ENCODE measurements at places on chromosomes 6 and 20.
A peak's percentile ranks its signal among the peaks of the same experiment; 100 is the strongest.

DNA sequence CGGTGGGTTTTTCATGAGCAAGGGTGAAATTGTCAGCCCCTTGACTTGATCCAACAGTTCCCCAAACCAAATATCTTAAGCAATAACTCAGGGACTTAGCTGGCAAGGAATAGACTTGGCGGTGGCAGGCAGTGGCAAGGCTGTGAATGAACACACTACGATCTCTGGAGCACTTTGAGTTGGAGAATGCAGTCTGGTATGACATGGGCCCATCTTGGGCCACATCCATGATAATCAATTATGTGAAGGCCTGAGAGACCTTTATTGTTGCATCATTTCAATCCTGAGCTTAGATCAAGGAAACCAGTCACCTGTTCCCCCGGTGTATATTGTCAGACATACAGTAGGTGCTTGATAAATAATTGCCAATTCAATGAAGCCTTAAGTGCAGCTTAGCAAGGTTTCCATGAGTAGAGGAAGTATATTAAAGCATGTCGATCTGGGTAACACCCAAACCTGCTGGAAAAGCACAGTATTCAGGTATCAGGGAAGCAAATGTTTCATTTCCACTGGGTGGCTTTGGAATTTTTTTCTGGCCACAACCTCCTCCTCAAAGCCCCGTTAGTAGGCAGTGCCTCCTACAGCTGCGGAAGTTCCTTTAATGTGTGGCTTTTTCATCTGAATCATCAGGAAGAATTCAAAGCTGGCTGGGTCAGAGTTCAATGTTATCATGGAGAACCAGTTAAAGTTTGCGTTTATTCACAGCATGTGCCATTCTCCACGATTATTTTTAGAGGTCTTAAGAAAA lies 10.2 kb downstream of the CASS4 start:
- no peak for DNase-seq

DNA sequence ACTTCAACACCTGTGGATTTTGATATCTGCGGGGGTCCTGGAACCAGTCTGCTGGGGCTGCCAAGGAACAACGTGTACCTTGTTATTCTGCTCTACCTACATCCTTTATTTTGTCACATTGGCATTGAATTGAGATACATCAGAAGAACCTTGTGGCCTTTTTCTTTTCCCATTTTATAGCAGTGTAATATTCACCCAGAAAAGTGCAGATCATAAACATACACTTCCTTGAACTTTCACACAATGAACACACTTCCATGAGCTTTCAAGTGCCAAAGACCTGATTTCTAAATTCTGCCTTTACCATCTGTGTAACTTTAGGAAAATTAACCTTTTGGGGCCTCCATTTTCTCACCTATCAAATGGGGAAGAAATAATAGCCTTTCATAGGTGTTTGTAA lies 29.9 kb upstream of the RREB1 start:
- no peak for DNase-seq

GRCh38 chr6:139429580-139430145 lies 55.2 kb upstream of the CITED2 start:
- DNase-seq = no peak

GRCh38 chr20:1906361-1907051 lies 11.3 kb downstream of the SIRPA start:
- no peak for DNase-seq

GRCh38 chr6:19719691-19720128 lies 117.5 kb upstream of the ID4 start:
- no peak for DNase-seq

- no peak for DNase-seq
These were observed 1.3 kb upstream of the MYBL2 start for GRCh38 chr20:43665466-43666176.

DNA sequence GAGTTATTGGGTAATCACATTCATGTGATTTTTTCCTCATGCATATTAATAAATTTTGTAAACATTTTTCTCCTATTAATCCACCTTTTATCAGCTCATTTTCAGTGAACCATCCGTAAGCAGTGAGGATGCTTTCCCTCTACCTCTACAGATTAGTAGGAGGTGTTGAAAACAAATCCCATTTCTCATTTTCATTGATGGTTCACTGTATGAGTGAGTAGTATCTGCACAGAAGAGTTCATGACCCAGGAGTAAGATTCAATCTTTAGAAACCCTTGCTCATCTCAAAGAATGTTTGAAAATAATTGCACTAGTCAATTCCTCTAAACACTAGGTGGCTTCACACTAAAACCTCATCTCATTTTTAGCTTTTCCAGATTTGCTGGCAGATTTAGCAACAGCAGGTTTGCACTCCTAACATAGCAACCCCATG lies 440.0 kb downstream of the HAO1 start:
- DNase-seq = no peak

GRCh38 chr6:158519761-158520160 lies 40.1 kb upstream of the TMEM181 start:
- no peak for DNase-seq

- DNase-seq = no peak
These were observed 218.1 kb upstream of the MCHR2 start for GRCh38 chr6:100212131-100212530.

DNA sequence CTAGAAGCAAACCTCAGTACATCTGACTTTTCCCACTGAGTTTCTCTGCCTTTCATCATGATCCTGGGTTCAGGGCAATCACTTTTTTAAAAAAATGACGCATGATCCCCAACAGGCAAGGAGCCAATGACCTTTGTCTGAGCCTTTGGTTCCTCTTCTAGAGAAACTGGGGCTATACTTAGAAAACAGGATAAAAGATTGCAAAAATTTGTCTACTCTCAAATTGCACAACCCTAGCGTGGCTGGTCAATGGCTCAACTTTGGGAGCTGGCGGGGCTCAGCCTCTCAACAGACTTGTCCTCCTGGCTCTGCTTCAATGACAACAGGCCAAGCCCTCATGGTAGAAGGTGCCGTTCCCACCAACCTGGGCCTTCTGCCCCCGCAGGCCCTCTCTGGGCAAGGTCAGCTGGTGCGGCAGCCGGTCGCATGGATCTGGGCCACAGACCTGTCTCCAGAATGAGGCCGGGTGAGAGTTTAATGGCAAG lies 48.7 kb downstream of the PDYN start:
- DNase-seq = no peak

DNA sequence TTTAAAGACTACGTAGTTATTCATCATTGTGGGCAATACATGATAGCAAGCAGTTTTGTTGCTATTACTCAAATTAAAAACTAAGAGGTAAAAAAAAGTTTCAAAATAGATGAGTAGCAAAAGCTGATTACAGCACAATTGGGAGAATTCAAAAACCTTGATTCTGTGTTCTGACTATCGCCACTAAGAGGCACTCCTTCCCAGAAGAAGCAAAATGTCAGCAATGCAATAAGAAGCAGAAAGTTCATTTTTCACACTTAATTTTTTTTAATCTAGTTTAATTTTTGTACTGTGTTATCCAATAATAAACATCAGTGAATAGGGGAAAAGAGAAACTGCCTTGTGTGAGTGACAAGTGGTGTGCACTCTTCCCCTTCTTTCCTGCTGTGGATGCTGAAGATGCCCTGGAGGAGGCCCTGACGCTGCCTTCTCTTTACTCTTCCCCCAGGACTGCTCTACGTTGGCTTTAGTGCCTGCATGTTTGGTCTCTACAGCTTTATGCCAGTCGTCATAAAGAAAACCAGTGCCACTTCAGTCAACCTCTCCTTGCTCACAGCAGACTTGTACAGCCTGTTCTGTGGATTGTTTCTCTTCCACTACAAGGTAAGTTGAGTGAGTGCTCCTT lies 263.2 kb upstream of the PLN start:
- DNase-seq = no peak

DNA sequence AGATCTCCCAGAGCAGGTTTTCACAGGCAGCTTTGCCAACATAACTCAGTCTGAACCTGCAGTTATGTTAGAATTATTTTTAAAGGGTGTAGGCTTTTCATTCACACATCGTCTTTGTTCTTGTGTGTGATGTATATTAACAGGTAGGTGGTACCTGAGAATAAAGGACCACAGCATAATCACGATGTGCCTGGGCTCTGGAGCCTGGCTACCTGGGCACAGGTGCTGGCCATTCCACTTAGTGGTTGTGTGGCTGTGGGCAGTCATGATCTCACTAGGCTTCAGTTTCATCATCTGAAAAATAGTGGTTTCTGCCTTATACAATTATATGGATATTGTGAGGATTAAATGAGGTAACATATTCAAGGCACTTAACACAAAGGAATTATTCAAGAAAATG lies 6.4 kb downstream of the CD109 start:
- no peak for DNase-seq

GRCh38 chr6:147922799-147923198 lies 414.3 kb downstream of the SAMD5 start:
- no peak for DNase-seq

DNA sequence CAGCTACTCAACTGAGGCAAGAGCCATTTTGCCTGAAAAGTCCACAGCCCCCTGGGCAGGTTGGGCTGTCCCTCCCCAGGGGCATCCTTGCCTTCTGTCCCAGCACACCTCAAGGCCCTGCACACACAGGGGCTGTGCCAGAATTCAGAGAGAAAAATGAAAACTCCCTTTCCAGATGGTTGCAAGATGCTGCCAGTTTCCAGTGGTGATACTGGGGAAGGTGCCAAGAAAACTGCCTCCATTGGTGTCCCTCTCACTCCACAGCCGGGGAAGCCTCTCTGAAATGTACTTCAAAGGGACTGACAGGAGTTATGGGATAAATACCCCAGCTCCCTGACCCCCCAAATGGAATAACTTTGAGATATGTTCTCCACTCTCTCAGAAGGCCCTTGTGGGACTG lies 154.2 kb upstream of the MAFB start:
- no peak for DNase-seq

GRCh38 chr6:40543146-40543545 lies 44.0 kb downstream of the LRFN2 start:
- DNase-seq = no peak

- DNase-seq = peak; percentile 60
These were observed 12.1 kb downstream of the FOXS1 start for GRCh38 chr20:31833130-31833930.

DNA sequence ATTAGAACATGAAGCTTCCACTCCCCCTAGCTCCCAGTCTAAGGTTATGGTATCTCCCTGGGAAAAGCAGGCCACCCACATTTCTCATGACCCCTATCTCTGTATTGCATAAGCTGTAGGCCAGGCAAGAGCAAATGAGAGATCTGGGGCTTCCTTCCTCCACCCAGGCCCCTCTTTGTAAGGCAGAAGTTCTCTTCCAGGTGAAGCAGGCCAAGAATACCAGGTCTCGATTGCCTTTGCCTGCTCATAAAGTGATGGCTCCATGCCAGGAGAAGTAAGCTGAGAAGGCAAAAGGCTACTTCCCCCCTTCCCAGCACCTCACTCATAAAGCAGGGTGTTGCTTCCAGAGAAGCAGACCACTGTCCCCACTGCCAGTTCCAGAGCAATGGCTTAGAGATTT lies 144.1 kb upstream of the KCNK16 start:
- no peak for DNase-seq
